NCI-H226 (cell line): ENCODE measurements at places on chromosomes 1 and 21.
A peak's percentile ranks its signal among the peaks of the same experiment; 100 is the strongest.

GRCh38 chr1:117512728-117513321 lies 93.0 kb upstream of the TENT5C start:
- no peak for DNase-seq

- DNase-seq = peak; percentile 67
Observed at GRCh38 chr1:150548632-150549495, at the start of gene ADAMTSL4. ADAMTSL4 (plus strand) TSS chr1:150549408; CDS start chr1:150552289, 2,881 bp downstream.

DNA sequence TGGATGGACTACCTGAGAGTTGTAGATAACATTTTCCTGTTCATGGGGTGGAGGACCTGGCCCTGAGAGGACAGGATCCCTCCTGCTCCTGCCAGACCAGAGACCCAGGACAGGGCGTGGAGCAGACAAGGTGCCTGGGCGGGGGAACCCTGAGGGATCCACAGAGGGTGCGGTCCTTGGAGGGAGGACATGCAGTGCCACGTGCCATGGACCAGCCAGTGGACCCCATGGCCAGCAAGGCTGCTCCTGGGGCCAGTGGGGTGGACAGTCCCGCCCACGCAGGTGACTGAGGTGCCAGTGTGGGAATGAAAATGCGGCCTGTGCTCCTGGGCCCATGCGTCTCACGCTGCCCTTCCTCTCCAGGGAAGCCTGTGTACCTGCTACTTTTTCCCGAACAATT lies 3.6 kb downstream of the RER1 start:
- no peak for DNase-seq

DNA sequence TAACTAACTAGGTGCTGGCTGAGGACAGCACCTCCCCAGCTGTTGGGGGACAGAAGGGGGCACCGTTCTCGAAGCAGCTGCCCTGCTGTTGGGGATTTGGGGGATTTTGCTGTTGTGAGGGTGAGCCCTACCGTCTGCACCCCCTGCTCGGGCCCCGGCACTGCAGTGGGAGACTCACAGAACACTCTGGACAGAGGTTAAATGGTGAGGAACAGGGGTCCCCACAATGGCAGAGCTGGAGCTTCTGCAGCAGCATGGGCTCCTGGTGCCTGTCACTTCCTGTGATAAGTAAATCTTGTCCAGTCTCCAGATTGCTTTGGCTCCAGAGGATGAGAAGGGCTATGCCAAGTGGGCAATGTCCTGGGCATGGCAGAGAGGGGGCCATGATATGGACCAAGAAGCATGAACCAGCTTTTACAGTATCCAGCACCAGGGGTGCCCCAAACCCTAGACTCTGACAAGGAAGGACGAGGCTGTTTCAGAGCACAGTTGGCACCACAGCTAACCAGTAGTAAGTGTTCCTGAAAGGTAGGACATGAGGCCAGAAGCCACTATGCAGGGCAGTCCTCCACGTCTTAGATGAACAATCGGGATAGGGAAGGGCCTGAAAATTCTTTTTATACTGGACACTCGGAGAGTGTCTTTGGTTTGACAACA lies 365.1 kb upstream of the VAMP3 start:
- DNase-seq = no peak

- DNase-seq = no peak
Observed at GRCh38 chr21:38081708-38082107, 165.5 kb upstream of the KCNJ6 start.

- DNase-seq = no peak
Observed at GRCh38 chr1:43901196-43901961, 32.2 kb upstream of the ARTN start.

- DNase-seq = no peak
Observed at GRCh38 chr1:202130816-202131522, 8.3 kb downstream of the GPR37L1 start.

DNA sequence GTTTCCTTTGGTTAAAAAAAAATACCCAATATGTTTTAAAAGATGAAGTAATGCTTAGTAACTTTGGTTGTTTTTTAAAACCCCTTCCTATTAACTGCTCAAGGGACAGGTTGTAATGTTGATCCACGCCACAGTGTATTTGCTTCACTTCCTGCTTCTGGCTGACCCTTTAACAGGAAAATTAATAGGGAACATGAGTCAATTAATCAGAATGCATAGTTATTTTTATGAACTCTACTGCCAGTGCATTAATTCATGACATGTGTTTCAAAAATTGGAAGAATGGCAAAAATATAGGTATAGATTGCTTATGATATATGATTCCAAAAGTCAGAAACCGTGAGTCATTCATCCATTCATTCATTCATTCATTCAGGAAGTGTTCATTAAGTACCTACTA lies 204.8 kb downstream of the SETD4 start:
- no peak for DNase-seq

GRCh38 chr1:214718724-214719123 lies 115.7 kb downstream of the CENPF start:
- DNase-seq = peak; percentile 47

- DNase-seq = peak; percentile 15
Observed at GRCh38 chr21:36747815-36748383, 49.0 kb downstream of the SIM2 start.

GRCh38 chr1:185562461-185563359 lies 171.5 kb upstream of the HMCN1 start:
- no peak for DNase-seq

DNA sequence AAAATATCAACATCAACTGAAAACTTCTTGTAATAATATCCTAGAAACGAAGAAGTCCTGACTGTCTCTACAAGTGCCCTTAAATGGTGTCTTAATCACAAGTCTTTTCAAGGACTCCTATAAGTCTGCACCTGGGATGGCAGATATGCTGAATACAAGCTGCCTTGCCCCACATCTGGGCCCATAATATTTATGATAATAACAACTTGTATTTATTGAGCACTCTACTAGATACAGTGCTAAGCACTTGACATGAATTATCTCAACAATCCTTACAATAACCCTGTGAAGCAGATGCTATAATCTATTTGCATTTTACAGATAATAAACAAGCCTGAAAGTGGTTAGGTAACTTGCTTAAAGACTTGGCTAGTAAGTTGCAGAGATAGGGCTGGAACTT lies 78.0 kb upstream of the ZNF648 start:
- DNase-seq = no peak

DNA sequence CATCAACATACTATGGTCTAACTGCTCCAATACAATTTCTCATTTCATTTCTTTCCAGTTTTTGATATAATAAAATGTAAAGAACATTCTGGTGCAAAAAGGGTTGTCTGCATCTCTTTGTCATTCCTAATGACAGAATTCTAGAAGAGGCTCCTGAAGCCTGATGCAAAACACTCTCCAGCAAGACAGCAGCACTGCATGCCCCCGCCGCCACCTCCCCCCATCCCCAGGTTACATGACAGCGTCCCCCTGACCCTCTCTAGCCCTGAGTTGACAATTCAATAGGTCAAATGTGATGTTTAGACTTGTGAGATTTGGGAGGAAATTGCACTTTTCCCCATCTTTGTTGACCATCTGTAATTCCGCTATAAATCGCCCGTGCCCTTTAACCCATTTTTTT lies 64.6 kb upstream of the C1orf21 start:
- no peak for DNase-seq

GRCh38 chr1:9145021-9145668 lies 16.2 kb upstream of the GPR157 start:
- peak; percentile 12 for DNase-seq

- no peak for DNase-seq
Observed at GRCh38 chr1:184494929-184495328, 108.1 kb downstream of the C1orf21 start.

DNA sequence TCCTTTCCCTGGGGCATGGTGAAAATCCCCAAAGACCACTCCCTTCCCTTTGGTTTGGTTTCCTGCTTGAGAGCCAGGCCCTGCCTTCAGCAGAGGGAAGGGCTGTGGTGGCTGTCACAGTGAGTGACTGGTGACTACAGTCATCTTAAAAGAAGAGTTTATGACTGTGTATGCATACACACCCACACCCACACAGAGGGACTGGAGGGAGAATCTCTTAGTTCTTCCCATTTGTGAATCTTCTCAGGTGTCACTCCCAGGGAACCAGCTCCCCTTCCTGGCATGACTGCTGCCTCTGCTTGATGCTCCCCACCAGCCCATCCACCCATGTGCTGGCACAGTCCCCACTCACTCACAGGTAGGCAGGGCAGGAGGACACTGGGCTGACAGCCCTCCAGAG lies 3.9 kb upstream of the KCNA2 start:
- DNase-seq = no peak

- DNase-seq = peak; percentile 25
Observed at GRCh38 chr1:58515794-58516401, 30.6 kb downstream of the OMA1 start.

DNA sequence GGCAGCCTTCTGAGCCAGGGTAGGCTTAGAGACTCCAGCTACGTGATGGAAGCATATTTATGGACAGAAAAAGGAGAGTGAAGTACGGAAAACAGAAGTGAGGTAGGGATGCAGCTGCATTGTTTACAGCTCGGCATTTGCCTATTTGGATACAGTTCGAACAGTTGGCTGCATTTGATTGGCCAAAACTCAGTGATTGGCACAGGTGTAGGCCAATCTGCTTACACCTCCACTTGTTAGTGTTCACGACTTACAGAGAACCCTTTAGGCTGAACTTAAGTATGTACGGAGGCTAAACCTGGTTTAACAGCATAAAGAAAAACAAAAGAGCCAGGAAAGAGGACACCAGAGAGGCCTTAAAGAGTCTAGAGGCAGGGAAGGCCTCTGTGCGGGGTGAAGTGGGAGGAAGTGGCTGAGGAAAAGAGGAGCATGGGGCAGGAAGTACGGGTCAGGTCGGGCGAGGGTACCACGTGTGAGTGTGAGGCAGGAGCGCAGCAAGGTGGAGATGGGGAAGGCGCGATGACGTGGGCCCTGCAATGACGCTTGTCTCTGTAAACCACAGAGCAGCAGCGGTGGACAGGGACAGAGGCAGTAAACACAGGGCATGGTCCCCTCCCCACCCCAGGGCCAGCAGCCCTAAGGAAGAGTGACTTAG lies 32.0 kb downstream of the RSPH1 start:
- peak; percentile 51 for DNase-seq

DNA sequence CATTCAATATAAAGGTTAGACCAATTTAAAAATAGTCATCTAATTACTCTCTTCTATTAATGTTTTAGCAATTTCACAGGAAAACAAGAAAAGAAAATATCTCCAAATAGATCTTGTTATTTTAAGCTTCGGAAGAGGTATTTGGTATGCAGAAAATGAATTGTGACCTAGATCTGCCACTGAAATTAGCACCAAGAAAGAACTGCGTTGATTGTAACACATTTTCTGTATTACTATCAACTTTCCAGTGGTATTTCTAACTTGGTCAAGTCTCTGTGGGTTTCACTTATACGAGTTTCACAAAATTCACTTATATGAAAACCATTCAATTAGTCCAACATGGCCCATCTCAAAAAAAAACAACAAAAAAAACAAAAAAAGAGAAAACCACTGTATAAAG lies 11.8 kb downstream of the RSBN1 start:
- no peak for DNase-seq

DNA sequence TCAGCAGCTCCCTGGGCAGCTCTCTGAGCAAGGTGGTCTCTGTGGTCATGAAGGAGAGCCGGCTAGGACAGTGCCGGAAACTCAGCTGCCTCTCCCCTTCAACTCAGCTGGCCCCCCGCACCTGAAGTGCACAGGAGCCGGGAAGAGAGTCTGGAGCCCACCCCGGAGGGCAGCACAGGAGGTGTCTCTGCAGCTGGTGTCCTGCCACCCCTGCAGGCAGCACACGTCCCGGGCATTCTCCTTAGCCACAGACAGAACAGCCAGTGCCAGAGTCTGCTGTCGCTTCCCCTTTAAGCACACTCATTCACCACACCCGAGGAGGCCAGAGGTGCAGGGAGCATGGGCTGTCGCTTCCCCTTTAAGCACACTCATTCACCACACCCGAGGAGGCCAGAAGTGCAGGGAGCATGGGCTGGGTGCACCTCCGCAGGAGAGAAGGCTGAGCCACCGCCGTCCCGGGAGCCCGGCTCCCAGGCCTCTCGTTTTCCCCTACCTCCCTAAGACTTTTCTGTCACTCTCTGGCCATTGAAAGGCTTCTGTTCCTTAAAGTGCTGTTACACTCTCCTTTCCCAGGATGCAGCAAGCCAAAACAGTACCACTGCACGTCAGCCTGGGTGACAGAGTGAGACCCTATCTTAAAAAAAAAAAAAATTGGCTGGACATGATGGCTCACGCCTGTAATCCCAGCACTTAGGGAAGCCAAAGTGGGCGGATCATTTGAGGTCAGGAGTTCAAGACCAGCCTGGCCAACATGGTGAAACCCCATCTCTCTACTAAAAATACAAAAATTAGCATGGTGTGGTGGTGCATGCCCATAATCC lies 16.9 kb upstream of the SAMD11 start:
- peak; percentile 65 for DNase-seq

DNA sequence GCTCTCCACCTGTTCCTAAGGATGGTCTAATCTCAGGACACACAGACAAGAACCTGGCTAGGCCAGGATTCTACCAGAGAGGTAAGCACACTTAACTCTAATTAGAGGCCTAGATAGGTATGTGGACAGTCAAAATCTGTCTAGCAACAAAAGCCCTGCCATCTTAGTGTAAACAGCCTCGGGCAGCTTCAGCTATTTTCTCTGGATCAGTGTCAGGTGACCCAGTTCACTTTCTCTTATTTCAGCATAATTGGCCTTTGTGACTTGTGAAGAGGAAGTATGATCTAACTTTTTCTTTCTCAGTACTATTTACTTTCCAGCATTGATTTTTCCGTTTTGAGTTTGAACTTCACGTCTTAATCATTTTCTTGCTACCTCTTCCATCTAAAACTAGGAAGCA lies 217.7 kb downstream of the CRB1 start:
- no peak for DNase-seq

DNA sequence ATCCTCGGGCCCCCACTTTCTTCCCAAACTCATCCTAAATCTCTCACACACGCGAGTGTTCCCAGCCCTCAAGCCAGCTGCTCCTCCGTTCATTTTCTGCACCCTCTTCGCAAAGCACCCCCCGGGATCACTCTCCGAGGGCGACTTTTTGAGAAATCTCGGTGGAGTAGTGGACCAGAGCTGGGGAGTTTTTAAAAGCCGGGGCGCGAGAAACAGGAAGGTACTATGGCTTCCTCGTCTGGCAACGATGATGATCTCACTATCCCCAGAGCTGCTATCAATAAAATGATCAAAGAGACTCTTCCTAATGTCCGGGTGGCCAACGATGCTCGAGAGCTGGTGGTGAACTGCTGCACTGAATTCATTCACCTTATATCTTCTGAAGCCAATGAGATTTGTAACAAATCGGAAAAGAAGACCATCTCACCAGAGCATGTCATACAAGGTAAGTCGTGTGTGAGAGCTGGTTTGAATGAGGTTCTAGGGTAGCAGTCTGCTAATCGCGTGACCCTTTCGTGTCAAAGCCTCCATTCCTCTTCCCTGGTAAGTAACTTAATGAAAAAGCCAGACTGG lies 800 bp downstream of the DR1 start:
- DNase-seq = no peak

GRCh38 chr1:109335091-109335490 lies 28.3 kb upstream of the MYBPHL start:
- DNase-seq = no peak

- DNase-seq = no peak
Observed at GRCh38 chr1:8251635-8252034, 66.3 kb upstream of the SLC45A1 start.
